Fibroblast of lung (primary cell): ENCODE measurements at places on chromosomes 6 and 20.

DNA sequence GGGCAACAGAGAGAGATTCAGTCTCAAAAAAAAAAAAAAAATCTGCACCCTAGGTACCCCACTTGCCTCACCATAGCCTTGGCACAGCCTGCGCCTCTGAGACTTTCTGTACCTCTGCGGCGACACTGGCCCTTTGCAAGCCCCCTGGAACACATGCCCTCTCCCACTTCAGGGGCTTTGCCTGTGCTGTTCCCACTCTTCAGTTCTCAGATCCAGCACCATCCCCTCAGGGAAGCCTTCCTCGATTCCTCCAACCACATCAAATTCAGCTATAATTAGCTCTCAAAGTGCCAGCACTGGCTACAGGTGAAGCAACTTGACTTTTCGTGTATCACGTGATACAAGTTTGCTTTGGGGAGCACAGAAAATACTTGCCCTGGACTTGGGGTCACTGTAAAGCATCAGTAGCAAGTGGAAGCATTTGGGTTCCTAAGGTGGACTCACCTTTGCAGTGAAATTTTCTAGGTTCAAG is 2.1 kb upstream of the UBE2V1 start:
- no peak for DNase-seq

- DNase-seq: peak; percentile 69
Measured at GRCh38 chr6:107847844-107848802, 24.0 kb upstream of the SCML4 start.

GRCh38 chr20:58893355-58894120 is 41.0 kb downstream of the GNAS start:
- peak; percentile 52 for DNase-seq

DNA sequence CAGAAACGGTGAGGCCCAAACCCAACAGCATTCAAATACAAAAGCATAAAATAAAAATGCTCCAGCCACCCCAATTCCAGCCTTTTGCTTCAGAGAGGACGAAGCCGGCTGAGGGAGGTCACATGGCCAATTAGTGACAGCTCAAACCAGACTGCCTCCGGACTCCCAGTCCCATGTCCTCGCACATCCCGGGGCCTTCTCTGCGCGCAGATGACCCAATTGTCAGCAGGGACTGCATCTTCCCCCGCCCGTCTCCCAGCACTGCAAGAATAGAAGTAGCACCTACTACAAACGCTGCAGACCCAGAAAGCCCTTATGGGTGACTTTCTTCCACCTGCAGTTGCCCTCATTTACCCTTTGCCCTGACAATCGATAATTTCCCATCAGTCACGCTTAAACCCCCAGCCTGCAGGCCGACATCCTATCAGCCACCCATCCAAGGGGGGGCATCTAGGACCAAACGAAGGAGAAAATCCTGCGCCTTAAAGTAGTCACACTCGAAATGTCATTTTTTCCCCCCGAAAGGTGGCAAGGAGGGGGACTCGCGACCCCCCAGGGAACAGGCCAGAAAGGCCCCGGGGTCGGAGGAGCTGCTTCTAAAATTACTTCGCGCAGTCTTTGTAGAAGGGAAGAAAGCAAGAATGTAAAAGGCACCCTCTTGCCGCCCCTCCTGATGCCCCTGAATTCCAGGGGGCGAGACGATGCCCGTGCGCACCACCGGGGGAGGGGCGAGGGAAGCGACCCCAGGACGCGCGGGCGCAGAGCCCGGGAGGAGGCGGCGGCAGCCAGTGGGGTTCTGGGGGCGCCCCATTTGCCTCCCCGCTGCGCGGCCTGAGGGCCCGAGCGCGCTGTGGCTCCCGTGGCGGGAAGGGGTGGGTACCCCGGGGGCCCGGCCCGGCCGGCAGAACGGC is 792 bp downstream of the SLC23A2 start:
- no peak for DNase-seq

- DNase-seq: peak; percentile 88
Measured at GRCh38 chr6:147586044-147586443, 77.6 kb downstream of the SAMD5 start.
